Activated CD4-positive, alpha-beta T cell treated with anti-CD3 and anti-CD28 coated beads, Interleukin-2, amount 50 U/mL, for 16 hours (primary cell): ENCODE measurements at places on chromosomes 6 and 20.

- DNase-seq, result no peak
Measured at GRCh38 chr20:48794360-48794759, 33.4 kb downstream of the PREX1 start.

DNA sequence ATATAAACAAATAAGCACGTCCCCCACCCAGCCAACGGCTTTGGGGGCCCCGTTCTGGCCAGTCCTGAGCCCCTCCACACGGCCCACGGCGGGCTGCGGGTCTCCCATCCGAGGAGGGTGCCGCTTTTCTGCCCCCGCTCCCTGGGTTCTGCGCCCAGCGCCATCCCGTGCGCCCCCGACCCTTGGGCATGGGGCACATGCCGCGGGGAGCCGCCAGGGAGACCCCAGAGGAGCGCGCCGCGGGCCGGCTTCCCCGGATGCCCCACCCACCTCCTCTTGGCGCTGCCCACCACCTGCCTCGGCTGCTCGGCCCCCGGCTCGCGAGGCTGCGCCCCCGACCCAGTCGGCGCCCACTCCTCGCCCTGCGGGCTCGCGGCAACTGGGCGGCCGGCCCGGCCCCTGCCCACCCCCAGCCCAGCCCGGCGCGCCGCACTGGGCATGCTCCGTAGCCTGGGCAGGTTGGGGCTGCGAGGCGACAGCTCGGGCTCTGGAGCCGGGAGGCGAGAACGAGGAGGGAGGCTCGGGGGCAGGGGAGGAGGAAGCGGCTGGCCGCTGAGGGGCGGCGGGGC lies 570 bp upstream of the PLCB4 start:
- DNase-seq, result no peak

- no peak for DNase-seq
Measured at GRCh38 chr20:20896606-20897005, 184.2 kb upstream of the RALGAPA2 start.

DNA sequence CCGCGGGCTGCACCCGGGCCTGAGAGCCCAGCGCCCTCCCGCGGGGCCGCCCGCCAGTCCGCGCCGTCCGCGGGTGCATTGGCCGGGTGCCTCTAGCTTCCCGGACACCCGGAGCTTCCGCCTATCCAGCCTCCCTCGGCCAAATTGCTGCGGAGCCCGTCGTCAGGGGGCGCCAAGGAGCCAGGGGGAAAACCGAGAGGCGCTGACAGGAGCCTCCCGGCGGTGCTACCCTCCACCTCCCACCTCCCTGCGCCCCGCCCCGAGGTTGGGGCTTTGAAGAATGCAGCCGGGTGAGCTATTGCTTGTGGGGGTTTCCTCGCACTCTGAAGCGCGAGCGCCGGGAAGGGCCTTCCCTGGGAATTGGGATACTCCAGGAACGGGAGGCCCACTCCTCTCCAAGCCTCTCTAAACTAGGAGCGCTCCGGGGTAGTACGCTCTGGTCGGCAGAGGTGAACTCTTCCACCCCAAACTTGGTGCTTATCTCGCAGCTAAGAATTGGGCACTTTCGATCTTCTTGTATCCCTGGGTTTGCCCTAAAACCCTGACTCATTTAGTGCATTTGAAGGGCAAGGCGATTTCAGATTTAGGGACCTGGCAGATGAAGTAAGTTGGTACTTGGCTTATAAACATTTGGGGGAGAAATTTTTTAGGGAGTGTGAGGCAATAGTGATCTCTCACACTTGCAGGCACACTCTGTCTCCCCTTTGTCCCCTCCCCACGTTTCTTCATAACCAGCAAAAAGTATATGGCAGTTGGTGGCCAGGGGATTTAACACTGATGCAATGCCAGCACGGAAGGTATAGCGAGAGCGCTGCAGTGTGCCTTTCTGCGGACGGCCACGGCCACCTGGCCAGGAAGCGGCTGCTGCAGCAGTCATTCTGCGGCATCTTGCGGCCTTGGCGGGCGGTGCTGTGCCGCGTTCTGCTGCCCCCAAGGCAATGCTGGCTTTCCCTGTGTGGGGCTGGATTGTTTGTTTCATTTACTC lies 556 bp downstream of the BEND6 start:
- DNase-seq, result peak; percentile 86

- no peak for DNase-seq
Measured at GRCh38 chr6:131213501-131213990, 78.3 kb downstream of the AKAP7 start.

GRCh38 chr6:157033428-157034140 lies 256.4 kb downstream of the ARID1B start:
- DNase-seq, result no peak

GRCh38 chr6:82066991-82067411 lies 180.5 kb downstream of the IBTK start:
- no peak for DNase-seq

DNA sequence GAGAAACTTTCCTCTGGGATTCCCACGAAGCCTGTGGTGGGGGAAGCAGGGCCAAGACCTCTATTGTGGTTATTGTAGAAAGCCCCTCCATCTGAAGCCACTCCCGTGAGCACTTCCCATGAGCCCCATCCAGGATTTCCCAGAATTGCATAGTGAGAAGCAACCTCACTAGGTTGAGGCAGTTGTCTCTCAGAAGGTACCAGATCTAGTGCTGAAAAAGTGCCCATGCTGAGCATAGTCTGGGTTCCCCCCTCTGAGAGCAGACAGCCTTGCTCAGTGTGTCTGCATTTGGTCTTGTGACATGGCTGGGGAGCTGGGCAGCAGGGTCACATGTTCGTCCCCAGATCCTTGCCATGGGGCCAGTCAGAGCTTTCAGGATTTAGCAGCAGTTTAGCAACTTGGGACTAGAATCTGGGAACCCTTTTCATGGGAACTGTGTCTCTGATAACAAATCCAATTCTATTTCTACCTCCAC lies 38.6 kb downstream of the SLC9A8 start:
- DNase-seq, result no peak

DNA sequence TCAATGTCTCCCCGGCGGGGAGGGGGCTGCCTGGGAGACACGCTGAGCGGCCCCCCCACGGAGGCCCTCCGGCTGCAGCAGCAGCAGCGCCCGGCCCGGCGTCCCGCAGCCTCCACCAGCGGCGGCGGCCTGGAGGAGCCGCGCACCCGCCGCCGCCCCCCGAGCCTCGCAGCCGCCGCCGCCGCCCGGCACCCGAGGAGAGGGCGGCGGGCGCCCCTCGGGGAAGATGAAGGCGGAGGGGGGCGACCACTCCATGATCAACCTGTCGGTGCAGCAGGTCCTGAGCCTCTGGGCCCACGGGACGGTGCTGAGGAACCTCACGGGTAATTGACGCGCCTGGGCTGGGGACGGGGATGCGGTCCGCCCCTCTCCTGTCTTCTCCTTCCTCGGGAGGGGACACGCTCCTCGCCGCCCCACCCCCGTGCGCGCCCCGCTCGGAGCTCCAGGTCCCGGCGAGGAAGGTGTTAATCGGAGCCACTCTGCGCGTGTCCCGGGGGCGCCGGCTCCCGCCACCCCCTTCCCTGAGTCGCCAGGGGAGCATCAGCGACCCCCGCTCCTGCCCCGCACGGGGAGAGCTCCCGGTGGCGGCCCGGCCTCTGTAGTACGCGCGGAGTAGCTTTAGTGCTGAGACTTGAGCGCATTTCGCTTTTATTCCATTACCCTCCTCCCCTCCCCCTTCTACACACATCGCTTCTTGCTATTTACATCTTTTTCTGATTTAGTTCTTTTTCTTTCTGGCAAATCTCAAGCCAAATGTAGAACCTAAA lies 686 bp downstream of the TMEM170B start:
- no peak for DNase-seq

- DNase-seq, result peak; percentile 50
Measured at GRCh38 chr20:60024245-60024644, 66.0 kb downstream of the CDH26 start.

- no peak for DNase-seq
Measured at GRCh38 chr6:101018157-101018556, 137.0 kb upstream of the ASCC3 start.

DNA sequence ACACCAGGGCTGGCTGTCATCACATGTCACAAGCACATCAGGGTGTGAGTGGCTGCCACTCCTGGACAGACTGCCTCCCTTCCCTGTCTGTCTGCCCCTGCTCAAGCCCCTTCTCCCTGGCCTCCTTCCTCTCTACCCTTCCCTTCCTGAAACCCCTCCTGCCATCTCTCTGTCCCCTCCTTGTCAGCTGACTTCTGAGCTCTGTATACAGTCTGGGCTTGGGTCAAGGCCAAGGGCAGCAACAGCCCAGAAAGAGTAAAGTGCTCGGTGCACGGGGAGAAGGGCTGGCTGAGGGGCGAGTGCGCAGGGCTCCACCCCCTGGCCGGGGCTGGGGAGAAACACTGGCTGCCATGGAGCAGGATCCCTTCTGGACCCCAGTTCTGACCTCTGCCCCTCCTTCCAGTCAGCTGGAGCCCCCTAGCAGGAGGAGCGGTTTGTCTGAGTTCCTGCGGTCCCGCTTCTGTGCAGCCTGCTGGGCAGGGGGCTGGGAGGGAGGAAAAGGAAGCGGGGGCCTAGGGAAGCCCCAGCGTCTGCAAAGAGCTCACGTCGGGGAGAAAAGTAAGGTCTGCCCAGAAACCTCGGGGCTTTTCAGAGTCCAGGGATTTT lies 2.0 kb downstream of the LKAAEAR1 start:
- no peak for DNase-seq

- no peak for DNase-seq
Measured at GRCh38 chr6:32355018-32355417, 16.7 kb downstream of the TSBP1 start.

DNA sequence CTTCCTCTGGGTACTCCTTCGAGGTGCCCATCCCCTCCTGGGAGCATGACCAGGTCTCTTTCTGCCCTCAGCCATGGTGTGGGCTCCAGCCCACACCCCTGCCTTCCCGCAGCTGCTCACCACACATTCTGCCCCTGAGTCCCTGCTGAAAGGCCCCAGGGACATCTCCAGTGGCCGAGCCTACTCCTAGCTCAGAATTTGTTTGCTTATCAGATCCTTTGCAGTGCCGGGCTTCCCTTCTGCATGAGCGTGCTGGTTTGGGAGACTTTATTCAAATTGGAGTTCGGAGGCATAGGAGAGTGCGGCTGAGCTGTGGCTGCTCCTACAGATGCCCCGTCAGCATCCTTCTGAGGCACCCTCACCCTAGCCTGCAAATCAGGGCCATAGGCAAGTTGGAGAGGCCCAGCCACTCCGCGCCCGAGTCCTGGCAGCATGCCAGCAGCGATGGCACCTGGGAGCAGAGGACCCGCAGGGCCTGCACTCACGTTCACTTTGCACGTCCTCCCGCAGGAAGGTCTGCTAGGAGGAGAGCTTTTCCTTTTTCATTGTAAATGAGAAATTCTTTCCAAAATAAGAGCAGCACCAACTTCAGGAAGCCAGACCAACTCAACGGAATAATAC lies 327.3 kb downstream of the QKI start:
- no peak for DNase-seq
